ENCODE measurements at places on chromosomes 16 and 17. TPM values are rescaled to one million over a fixed set of nuclear protein-coding genes. Genes with fewer than 3 reads are reported as not detected.

The MRPS34 gene
- polyA plus RNA-seq, result 98.1 TPM

The KRTAP16-1 gene
- polyA plus RNA-seq, result not detected

The RHBDL3 gene
- polyA plus RNA-seq, result 1.4 TPM

The FOXL1 gene
- polyA plus RNA-seq, result 19.1 TPM

The ALOX12 gene
- polyA plus RNA-seq, result 1.6 TPM

The FOXC2 gene
- 38.0 TPM for polyA plus RNA-seq

The CSH1 gene
- polyA plus RNA-seq, result not detected

The KCNAB3 gene
- polyA plus RNA-seq, result 10.6 TPM

The RPRML gene
- polyA plus RNA-seq, result 0.21 TPM

The LRRC37A gene
- 6.4 TPM for polyA plus RNA-seq

The CARD14 gene
- polyA plus RNA-seq, result 2.2 TPM

The USP10 gene
- polyA plus RNA-seq, result 115 TPM

The DNAH2 gene
- 0.34 TPM for polyA plus RNA-seq

The SLC12A3 gene
- 27.7 TPM for polyA plus RNA-seq

DNA sequence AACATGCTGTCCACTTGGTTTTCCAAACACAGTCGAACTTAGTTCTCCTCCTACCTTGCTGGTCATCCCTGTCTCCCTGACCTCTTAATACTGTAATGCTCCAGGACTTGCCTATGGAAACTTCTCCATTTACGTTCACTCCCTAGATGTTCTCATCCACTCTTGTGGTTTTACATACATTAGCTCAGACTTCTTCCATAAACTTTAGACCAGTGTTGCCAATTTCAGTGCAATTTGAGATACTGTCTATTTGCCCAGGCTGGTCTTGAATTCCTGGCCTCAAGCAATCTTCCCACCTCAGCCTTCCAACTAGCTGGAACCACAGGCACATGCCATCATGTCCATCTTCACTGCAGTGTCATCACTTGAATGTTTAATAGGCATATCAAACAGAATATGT, 1.5 kb downstream of the MATCAP1 start:
- DNase-seq, result no peak

DNA sequence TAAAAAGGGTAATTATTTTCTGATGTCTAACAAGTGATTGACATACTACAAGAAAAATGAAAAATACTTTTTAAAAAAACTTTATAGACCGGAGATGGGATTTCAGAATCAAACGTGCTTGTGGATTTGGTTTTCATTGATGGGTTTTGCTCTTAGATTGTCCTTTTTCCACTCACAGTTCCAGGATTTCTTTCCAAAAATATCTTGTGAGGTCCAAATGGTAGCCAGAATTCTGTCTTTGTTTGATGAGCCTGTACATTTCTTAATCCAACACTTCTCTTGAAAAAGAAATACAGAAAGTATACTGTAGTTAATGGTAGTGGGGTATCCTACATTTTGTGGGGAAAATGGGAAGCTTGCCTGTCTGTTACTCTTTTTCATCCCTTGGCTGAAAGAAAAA, 329.3 kb downstream of the KCNJ2 start:
- DNase-seq, result no peak

GRCh38 chr16:17371299-17371698, 99.5 kb downstream of the XYLT1 start:
- DNase-seq, result no peak

DNA sequence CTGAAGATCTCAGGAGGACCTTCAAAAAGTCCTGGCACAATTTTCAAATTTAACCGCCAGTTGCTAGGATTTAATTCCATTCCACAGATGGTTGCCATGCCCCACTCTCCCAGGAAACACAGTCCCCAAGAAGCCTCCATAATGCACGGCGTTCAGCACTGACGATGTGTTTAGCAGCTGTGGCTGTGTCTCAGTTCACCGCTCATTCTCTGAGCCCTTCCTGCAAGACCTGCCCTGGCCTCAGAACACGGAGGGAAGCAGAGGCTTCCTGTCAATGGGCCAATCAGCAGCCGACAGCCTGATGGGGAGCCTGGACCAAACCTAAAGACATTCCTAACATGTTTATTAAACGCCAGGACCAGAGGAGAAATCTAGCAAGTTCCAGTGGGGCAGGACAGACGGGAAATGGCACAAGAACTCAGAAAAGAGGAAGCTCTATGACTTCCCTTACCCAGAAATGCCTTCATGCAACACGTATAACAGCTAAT, 4.9 kb downstream of the MYLK3 start:
- DNase-seq, result no peak

DNA sequence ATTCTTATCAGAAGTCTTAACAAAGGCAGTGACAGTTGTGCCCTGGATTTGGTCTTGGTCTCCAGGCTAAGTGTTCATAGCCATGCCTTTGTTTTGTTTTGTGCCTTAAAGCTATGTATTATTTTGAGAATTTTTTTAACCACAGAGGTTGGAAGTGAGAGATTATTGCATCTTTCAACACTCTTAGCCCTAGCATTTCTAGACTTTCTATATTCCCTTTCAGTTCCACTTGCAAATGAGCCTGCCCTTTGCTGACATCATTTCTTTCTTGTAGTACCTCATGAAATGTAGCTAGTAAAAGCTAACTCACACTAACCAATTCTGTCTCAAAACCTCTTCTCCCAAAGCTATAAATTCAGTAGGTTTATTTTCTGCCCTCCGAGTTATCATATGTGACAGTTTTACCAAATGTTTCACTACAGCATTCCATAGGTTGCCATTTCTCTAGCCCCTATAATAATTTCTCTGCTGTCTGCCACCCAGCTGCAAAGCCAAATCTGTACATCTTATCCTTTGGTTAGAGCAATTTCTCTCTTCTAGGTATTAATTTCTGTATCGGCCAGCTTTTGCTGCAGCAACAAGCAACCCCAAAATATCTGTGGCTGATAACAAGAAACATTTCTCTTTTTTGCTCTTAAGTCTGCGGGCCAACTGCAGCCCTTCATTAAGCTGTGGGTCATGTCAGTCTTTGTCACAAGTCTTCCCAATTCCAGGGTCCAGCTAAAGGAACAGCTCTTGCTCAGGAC, 14.2 kb upstream of the CCL1 start:
- no peak for DNase-seq

GRCh38 chr17:42428141-42428944, 5.3 kb upstream of the CAVIN1 start:
- peak; percentile 69 for DNase-seq

DNA sequence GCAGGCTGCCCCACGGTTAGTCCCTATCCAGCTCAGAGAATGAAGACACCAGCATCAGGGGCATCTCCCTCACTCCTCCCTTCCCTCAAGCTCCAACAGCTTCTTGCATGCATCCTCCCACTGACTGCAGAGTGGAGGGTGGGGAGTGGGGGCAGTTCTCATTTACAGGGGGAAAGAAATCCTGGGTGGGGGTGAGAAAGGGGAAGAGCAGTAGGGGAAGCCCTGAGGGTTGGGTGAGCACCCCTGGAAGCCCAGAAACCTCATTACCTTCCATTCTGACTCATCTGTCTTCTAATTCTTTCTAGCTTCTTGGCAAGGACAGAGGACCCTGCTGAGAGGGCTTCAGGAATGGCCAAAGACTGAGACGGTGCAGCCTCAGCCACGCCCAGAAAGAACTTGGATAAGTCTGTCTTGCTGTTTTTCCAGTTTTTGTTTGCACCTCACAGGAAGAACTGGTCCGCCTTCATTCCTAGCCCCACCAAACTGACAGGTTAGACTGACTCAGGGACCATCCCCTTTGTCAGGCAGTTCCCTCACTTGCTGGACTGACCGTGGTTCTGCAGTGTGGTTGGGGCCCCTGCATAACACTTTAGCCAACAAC, 52.5 kb upstream of the WSB1 start:
- no peak for DNase-seq

GRCh38 chr16:4882633-4883285, 35.5 kb downstream of the UBN1 start:
- no peak for DNase-seq

DNA sequence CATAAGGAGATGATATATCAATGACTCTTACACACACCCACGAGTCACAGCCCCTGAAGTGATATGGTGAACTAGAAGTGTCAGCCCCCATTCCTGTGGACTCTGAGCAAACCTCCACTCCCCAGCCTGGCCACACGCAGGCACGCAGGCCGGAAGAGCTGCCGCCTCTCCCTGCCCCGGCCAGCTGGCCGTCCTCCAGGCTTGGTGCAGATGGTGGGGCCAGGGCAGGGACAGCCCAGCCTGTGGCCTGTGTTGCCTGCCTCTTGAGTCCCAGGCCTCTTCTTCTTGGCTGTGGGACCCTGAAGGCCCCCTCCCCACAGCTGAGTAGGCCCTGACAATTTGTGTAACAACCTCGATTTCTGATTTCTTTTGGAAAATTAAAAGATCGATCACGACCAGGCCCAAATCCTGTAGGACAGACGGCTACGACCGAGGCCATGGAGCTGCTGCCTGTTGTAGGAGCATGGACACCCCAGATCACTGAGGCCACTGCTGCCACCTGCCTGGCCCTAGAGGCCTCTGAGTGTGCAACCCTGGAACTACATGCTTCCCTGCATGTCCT, 10.0 kb upstream of the MPRIP start:
- DNase-seq, result no peak

GRCh38 chr17:44217738-44218343, 1.6 kb downstream of the UBTF start:
- no peak for DNase-seq

- no peak for DNase-seq
Measured at GRCh38 chr17:42210046-42210445, 15.8 kb upstream of the GHDC start.

GRCh38 chr16:27237219-27238015, 31.2 kb downstream of the NSMCE1 start:
- no peak for DNase-seq

DNA sequence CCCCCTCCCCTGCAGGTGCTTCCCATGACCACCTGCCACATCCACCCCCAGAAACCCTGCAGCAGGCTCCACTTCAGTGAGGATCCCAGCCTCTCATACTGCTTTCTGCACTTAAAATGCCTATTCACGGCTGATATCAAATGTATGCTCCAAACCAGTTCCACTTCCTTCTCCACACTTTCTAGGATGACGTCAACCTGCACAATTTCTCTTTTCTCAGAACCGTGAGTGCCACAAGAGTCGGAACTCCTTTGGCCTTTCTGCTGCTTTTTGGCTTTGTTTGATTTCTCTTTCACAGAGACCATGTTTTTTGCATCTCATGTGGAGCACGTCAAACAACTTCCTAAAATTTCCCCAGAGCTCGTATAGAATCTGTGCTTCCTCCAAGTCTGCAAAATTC, 378.8 kb upstream of the TNRC6C start:
- DNase-seq, result no peak

- no peak for DNase-seq
Measured at GRCh38 chr16:1167276-1168107, 14.6 kb downstream of the CACNA1H start.

- peak; percentile 4 for DNase-seq
Measured at GRCh38 chr17:26809033-26809432, 484.9 kb upstream of the WSB1 start.

DNA sequence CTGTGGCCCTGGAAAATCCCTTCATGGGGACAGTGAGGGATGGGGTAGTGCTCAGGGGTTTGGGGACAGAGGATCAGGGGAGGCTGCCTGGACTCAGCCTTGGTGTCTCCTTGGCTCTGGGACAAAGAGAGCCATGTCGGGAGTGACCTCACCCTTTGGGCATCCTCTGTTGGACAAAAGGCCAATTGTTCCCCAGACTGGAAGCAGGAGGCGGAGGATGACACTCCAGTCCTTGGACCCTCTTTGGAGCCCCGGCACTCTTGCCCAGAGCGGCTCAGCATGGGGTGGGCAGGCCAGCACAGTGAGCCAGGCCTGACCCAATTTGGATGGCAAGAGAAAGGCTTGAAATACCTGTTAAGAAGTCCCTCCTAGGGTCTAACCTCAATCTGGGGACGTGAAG, 39.4 kb upstream of the PHB1 start:
- DNase-seq, result no peak
